ENCODE measurements at places on chromosomes 1 and 21.

DNA sequence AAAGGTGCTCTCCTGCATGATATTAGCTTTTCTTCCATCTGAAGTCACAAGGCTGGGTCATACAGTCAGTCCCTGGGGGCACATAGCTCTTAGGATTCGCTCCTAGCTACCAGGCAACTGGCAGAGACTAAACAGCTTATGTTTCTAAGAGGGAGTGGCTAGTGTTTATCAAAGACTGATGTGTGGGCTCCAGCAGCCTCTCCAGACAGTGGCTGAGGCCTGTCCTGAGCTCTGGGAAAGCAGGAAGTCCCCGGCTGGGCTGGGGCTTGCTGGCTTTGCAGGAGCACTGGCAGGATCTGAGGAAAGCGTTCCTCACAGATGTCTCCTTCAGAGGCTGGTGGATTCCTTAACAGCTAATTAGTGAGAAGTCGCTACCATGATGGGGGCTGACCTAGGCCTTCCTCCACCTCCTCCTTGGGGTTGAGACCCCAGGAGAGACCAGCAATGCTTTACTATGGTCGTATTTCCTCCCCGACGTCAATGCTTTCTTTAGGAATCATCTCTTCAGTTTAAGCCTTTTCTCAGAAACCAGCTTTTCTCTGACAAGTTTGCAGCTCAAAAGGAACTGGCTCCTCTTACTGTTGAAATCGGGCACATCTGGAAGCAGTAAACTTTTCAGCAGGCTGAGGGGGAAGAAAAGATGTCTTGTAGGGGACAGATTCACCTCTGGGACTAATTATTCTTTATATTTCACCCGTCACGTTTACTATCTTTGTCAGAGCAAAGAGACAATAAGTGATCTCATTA, 33.5 kb upstream of the HHAT start:
- no peak for DNase-seq

DNA sequence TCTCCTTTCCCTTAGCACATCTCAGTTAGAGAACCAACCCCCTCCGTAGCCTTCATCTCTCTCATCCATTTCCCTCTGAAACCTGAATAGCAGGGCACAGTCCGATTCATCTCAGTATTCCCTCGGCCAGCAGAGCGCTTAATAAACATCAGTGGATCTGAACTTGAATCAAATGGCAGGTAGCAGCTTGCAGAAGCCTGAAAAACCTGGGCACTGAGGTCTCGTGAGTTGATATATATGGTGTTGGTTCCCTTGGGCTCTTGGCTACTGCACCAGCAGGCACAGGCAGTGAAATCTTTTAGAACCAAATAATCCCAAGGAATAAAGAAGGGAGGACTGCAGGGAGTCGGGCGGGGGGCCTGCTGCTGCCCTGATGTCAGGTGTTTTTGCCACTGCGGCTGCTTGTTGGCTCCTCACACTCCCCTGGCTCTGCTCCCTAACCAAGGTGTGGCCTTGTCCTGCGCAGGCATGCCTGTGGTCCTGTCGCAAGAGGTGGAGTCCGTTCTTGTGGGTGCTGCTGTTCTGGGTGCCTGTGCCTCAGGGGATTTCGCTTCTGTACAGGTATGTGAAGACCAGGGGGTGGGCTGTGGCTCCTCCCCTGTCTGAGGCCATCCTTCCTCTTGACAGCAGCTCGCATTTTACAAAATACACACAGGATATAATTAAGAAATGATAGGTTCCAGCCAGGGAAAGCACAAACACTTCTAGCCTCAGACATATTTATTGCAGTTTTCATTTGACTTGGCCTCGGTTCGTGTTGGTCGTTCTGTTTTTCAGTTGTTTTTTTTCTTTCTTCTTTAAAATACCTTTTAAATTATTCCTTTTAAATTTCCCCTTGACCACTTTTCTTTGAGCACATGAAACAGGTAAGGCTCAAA, 140.9 kb upstream of the HOOK1 start:
- DNase-seq = no peak

GRCh38 chr1:180921386-180921785, 8.7 kb downstream of the KIAA1614 start:
- DNase-seq = no peak

GRCh38 chr1:150366416-150367296, 2.7 kb downstream of the RPRD2 start:
- no peak for DNase-seq

- no peak for DNase-seq
Measured at GRCh38 chr1:168452329-168452728, 91.5 kb downstream of the XCL2 start.

- DNase-seq = no peak
Measured at GRCh38 chr1:160009081-160009480, 22.7 kb downstream of the PIGM start.

GRCh38 chr1:42231253-42231652, 66.7 kb upstream of the GUCA2A start:
- no peak for DNase-seq

DNA sequence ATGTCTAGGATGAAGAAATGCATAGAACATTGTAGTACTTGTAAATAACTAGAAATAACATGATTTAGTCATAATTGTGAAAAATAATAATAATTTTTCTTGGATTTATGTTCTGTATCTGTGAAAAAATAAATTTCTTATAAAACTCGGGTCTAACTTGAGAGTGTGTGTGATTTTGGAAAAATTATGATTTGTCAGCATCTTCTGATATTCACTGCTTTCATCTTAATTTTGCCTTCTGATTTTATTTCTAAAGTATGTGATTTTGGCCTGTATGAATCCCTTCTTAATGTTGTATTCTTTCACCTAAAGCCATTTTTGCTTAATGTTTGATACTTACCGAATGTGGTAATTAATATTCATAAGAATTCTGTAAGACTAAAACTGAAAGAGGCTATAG, 14.3 kb downstream of the IFI44 start:
- no peak for DNase-seq

DNA sequence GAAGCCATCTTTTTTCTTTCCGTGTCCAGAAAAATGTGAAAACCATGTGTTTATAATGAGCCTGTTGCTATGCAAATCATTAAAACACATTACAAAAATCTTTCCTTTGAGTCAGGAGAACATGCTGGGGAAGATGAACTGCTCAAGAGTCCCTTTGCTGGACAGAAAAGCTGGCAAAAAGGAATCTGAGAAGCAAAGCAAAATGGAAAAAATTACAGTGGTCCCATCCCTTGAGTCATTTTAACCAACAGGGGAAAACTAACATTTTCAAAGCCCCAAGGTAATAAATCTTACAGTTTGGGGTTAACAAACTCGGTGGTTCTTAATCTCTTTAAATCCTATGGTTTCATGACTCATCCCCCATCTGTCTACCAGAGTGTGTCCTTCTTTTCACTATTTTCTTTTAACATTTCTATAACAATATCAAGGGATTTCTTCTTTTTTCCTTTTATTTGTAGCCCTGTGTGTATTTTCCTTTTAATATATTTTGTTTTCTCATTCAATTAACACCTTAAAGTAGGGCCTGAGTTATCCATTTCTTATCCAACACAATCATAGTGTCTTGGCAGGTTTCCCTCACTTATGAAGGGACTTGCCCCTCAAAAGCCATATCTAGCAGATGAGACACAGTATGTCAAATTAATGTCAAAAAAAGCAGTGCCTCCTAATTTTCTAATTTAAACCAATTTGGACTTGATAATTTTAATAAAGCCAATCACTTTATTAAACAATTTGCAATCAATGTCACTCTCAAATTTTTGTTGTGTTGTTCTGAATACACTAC, 105.4 kb downstream of the PTPN14 start:
- no peak for DNase-seq

DNA sequence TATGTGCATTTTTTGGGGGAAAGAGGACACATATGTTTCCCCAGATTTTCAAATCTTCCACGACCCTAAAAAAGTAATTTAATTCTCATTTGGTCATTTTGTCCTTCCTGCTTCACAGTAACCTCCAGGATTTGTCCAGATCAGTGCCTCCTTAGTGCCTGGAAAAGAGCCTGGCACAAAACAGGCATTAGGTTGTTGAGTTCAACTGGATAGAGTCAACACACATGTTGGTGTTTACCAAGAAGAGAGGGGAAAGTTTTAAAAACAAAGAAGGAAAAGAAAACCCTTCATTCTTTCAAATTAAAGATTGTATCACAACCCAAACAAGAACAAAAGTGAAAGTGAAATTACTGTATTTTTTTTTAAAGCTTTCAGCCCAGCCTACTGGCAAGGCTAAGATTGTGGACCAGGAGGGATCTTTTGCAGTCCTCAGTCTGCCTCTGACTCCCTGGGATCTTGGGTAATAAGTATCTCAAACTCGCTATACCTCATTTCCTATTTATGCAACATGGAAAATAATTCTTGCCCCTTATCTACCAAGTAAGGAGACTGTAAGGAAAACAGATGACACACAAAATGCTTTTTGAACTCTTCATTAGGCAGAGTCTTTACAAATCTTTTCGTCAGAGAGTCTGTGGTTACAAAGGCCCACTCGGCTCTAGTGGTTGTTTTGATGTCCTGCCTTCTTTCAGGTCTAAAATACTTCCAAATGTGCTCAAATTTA, 57.8 kb downstream of the ZNF281 start:
- no peak for DNase-seq

DNA sequence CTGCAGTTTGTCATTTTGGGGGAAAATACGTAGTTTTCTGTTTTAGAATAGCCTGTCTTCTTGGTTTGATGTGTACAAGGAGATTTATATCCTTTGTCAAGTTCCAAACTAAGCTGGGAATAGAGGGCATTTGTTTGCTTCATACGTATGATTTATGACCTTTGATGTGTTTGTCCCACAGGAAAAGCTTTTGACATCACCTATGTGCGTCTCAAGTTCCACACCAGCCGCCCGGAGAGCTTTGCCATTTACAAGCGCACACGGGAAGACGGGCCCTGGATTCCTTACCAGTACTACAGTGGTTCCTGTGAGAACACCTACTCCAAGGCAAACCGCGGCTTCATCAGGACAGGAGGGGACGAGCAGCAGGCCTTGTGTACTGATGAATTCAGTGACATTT, 79.9 kb downstream of the LAMC1 start:
- no peak for DNase-seq

DNA sequence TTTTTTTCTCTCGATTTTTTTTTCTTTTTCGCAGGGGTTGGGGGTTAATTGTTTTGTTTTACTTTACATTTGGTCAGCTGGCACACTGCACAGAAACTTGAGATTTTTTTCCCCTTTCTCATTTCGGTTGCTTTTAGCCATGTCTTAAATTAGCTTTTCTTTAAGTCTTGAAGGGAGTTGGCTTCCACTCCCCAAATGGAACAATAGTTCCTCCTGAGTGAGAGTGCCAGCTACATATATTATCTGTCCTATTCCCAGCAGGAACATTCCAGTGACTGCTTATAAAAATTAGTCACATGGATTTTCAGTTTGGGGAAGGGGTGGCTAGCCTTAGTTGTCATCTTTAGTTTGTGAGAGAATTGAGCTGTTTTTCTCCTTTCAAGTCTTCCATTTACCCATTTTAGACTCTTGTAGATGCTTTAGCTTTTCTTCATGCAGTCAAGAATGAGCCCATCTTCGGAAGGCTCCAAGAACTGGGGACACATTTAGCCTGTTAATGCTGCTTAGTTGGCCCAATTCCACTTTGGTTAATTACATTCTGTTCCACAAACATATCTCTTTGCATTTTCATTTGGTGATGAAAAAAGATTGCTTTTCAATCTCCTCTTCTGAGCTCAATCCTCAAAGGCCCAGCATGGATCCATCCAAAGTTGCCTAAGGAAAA, 510.1 kb upstream of the CXADR start:
- DNase-seq = no peak

DNA sequence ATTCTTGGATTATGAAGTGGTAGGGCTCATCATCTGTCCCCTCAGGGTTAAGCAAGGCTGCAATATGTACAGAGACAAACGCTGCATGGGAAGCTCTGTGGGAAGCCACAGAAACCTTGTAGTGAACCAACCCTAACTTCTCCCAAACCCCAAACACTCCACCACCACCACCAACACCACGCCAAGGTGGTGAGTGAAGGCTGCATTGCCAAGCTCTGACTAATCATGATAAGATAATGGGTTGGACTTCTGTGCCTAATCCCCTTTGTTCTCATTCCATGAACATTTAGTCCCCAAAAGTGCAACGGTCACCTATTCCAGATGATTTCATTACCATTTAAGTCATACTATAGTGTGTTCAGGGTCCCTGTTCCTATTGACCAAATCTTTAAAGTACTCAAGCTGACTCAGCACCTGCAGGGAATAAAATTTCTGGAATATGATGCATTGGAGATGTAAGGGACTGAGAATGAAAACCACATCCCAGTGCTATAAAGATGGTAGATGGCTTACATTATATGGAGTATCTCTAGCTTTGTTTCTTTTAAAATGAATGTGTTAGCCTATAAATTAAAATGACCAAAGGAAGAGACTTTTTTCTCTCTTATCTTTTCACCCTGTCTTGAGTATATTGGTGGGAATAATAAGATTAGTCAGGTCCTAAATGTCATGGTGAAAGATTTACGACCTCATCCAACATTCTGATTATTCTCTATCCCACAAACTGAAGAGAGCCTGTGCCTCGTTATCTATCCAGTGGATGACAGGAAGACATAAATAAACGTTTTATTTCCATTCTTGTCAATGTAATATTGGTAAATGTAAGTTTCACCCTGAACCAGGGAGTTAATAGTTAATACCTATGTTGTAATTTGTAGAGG, 22.6 kb upstream of the PLD5 start:
- no peak for DNase-seq

GRCh38 chr1:84156210-84156621, 12.1 kb downstream of the PRKACB start:
- DNase-seq = no peak

- DNase-seq = no peak
Measured at GRCh38 chr1:230261928-230262650, 164.0 kb downstream of the PGBD5 start.

- DNase-seq = no peak
Measured at GRCh38 chr1:70220517-70221237, 503 bp upstream of the SRSF11 start.

GRCh38 chr1:175274368-175274767, 81.8 kb upstream of the KIAA0040 start:
- no peak for DNase-seq

DNA sequence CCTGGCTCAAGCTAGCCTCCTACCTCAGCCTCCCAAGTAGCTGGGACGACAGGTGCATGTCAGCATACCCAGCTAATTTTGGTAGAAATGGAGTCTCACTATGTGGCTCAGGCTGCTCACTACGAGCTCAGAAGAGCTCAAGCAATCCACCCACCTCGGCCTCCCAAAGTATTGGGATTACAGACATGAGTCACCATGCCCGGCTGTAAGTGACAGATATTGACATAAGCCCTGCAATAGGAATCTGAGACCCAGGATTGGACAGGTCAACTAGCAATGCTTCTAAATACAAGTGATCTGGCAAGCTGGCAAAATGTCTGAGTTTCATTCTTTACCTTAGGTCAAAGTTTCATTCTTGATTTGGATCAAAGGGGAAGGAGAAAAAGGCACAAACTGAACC, 40.5 kb upstream of the H6PD start:
- DNase-seq = no peak
